ENCODE measurements at places on chromosomes 11 and 22. TPM values are rescaled to one million over a fixed set of nuclear protein-coding genes. Genes with fewer than 3 reads are reported as not detected.

- DNase-seq = no peak
Observed at GRCh38 chr11:119721129-119722120, 7.6 kb downstream of the NECTIN1 start.

- DNase-seq = no peak
Observed at GRCh38 chr11:129376658-129377341, 1.2 kb downstream of the BARX2 start.

The C11orf91 gene
- not detected for total RNA-seq

DNA sequence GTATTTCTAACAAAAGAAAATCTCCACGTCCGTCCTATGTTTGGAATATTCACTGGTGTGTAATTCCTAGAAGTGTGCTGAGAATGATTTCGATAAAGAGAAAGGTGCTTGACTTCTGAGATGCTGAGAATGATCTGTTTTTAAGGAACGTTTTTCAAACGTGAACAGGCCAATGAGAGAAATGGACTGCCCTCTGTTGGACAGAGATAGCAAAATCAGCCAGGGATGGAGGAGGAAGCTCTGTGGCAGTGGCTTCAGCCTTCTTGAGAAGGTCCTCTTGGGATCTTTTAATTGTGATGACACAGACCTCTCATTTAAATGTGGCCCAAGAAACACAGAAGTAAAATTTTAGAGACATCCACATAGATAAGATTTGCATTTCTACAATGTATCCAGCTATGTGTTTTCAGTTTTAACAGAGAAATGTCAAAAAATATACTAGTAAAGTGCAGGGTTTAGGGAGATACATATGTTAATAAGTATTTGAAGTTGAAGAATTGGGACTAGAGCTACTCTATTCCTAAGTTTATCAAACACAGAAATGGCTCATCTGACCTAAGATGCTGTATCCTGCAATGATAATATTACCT lies 84.0 kb upstream of the RCN1 start:
- peak; percentile 36 for DNase-seq

- no peak for DNase-seq
Observed at GRCh38 chr22:43482318-43482625, 70.5 kb downstream of the MPPED1 start.

DNA sequence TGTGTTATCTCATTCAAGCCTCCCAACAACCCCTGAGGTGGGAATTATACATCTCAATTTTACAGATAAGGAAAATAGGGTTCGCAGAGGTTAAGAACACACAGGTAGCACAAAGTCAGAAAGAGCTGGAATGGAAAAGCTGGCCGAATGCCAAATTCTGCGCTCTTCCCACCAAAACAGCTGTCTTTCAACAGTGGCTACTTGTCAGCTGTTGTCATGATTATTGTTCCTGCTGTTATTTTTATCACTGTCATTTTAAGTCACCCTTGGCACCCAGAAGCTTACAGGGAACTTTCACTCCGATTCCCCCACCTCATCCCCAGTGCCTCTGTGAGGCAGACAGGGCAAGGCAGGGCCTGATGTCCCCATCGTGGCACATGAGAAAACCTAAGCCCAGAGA lies 74.5 kb upstream of the CSNK2A3 start:
- DNase-seq = no peak

GRCh38 chr11:28899706-28900105 lies 791.5 kb downstream of the METTL15 start:
- DNase-seq = no peak

The PATZ1 gene
- 27.4 TPM for total RNA-seq

DNA sequence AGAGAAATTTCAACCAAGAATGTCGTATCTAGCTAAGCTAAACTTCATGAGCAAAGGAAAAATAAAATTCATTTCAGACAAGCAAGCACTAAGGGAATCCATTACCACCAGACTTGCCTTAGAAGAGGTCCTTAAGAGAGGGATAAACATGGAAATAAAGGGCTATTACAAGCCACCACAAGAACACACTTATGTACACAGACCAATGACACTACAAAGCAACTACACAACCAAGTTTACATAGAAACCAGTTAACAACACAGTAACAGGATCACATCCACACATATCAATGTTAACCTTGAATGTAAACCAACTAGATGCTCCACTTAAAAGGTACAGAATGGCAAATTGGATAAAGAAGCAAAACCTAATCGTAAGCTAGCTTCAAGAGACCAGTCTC lies 38.0 kb downstream of the TMEM123 start:
- no peak for DNase-seq

The MYO18B gene
- not detected for total RNA-seq

DNA sequence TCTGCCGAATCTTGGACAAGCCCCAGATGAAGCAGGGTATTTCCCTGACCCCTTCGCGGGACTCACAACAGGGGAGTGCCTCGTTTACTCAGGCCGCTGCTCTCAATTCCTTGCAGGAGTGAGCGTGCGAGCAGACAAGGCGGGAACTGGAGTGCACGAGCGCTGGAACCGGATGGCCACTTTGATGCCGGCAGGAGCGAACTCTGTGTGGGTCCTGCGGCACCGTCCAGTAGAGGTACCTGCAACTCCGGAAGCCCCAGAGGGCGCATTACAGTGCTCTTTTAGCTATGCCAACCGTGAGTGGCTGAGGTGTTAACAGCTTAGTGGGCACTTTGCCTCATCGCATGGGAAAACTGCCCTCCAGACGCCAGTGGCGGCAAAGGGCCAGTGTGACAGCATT lies 182.3 kb upstream of the ANO3 start:
- DNase-seq = no peak

GRCh38 chr11:65266210-65266609 lies 4.4 kb downstream of the POLA2 start:
- no peak for DNase-seq

GRCh38 chr11:71204294-71204693 lies 48.1 kb downstream of the SHANK2 start:
- DNase-seq = no peak

GRCh38 chr11:66970371-66970806 lies 4.7 kb upstream of the C11orf86 start:
- no peak for DNase-seq

- peak; percentile 1 for DNase-seq
Observed at GRCh38 chr11:36945384-36945783, 347.3 kb upstream of the RAG2 start.

The MMP10 gene
- total RNA-seq = 2.1 TPM

DNA sequence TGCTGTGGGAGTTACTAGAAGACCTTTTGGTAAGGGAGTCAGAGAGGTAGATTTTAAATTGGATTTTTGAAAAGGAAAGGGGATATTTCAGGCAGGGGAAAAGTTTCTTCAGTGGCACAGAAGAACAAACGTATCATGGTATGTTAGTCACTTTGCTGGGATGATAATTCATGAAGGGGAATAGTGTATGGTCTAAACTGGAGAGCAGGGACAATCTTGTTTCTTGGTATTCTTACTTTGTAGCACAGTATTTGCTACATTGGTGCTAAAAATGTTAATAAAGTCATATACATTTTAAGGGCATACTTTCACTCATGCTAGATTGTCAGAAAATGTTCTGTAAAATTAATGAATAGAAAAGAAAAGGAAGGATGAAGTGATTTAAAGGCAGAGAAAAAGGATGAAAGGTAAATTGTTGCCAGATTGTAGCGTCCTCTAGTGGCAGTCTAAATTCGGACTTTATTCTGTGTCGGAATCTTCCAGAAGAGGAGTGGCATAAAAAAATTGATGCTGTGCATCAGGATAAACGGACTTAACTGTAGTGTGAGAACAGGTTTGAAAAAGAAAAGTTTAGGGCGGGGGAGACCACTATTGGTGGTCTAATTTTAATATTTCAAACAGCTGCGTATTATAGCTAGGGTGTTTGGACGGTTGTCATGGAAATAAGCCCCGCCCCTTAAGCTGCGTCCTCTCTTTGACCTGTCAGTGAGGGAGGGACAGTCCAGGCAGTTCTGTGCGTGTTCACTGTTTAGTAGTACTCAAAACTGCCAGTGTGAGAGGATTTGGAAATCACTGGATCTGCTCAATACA lies at the start of gene BCO2:
BCO2 (plus strand) TSS at position 724 of the 810 bp plus-strand sequence. CDS start 90 bp downstream, outside the sequence.
- DNase-seq = peak; percentile 87

GRCh38 chr22:45696227-45696626 lies 24.6 kb downstream of the ATXN10 start:
- DNase-seq = no peak

The DEUP1 gene
- not detected for total RNA-seq

The MS4A4A gene
- total RNA-seq = not detected

The SYT8 gene
- total RNA-seq = not detected

DNA sequence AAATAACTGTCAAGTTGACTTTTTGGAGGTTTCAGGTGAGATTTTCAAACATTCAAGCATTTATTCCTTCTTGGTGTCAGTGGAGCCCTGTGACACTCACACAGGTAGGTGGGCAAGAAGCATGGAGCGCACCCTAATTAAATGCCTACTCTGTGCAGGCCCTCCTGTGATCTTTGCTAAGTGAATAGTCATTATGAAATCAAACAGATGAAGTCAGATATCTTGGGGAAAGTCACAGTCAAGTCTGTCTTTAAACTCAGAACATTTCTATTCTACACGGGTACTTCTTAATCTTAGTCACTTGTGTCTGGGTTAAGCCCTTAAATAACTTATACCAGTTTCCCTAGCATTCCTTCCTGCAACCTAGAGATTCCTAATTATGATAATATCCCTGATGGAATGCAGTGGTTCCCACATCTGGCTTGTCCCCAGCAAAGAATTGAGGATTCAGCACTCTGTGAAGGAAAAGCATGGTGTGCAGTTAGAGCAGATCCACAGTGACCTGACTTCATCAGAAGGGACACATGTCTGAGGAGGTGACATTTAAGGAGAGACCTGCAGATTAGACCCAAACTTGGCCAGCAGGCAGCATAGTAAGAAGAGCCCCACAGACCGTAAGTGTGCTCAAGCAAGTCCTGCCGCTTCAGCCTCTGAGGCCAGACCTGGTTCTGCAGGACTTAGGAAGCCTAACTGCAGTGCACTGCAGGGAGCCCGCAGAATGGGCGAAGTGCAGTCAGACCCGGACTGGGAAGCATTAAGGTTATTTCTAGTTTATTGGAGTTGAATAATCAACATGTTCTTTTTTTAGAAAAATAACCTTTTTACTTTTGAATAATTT lies 85.3 kb upstream of the GAL start:
- DNase-seq = no peak

DNA sequence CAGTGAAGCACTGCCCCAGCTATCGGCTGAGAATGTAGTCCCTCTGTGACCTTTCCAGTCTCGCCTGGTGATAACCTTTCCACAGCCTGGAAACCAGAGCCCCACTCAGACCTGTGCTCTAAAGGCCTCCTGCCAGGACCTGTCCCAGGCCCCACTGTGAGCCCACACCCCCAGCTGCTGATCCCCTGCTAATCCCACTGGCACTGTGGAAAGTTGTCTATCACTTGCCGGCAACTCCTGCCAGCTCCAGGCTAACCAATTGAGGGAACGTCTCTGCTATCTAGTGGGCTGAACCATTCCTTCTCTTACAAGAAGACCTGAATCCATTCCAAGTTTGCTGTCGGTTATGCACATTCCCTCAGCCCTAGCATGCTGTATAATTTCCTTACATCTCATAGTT lies 328.2 kb downstream of the FAM181B start:
- no peak for DNase-seq

The VWCE gene
- not detected for total RNA-seq

GRCh38 chr22:37983860-37984791 lies at the start of gene SOX10:
Gene SOX10 (minus strand): TSS chr22:37984555. CDS start chr22:37983784, 771 bp downstream.
- no peak for DNase-seq

DNA sequence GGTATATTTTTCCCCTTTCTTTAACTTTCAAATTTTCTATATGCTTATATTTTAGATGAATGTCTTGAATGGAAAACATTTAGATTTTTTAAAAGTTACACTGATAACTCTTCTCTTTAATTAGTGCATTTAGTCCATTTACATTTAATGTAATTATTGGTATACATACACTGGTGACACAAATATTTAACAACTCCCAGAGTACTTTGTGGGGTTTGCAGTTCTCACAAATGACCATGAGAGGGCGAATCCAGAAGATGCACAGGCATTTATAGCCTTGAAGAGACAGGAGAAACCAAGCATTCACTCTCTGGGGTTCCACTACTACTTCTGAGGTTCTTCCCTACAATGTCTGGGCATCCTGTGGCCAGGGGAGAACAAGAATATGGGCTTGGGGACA lies 125.1 kb downstream of the TIMP3 start:
- peak; percentile 8 for DNase-seq

The RIBC2 gene
- 5.3 TPM for total RNA-seq

- DNase-seq = no peak
Observed at GRCh38 chr11:15222777-15223176, 108.1 kb downstream of the INSC start.

- DNase-seq = no peak
Observed at GRCh38 chr11:15913261-15913660, 443.1 kb downstream of the SOX6 start.

DNA sequence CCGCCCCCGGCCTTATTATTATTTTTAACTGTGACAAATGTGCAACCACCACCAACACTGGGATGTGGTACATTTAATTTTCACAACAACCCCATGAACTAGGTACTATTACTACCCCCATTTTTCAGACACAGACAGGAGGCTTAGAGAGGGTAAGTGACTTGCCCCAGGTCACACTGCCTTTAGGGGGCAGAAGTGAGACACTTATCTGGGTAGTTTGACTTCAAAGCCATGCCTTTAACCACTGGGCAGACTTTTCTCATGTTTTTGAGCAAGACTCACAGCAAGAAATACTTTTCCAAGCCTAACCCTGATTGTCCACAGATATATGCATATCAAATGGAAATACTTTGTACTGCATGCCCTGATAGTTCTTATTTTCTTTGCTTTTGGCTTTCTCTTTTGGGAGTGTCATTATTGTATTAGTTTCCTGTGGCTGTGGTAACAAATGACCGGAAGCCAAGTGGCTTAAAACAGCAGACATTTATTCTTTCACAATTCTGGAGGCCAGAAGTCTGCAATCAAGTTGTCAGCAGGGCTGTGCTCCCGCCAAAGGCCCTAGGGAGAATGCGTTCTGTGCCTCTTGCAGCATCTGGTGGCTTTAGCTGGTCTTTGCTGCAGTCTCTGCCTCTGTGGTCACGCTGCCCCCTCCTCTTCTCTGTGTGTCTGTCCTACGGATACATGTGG lies 110.8 kb downstream of the GRIK4 start:
- no peak for DNase-seq

- DNase-seq = no peak
Observed at GRCh38 chr11:33040033-33040861, 875 bp downstream of the TCP11L1 start.

The IL17REL gene
- not detected for total RNA-seq

The ACAT1 gene
- total RNA-seq = 168 TPM

GRCh38 chr11:68763181-68763721 lies 11.9 kb upstream of the TESMIN start:
- no peak for DNase-seq

DNA sequence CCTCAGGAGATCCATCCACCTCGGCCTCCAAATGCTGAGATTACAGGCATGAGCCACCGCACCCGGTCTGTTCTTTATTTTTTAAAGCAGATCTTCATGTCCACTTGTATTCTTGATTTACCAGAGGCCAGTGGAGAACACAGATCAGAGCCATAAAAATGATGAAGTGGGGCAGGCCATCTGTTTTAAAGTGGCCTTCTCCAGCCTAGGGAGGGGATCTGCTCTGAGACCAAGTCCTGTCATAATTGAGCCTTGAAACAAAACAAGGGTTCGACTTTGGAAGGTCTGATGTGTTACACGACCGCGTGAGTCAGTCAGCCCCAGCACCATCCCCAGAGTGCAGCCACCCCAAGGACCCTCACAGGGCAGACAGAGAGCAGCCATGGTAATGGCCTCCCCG lies 27.5 kb downstream of the ABCC8 start:
- no peak for DNase-seq

GRCh38 chr11:72553706-72554105 lies 119.4 kb upstream of the CLPB start:
- DNase-seq = no peak

- DNase-seq = no peak
Observed at GRCh38 chr22:22023581-22024137, 41.1 kb upstream of the TOP3B start.

The CHRM1 gene
- not detected for total RNA-seq

The HIC2 gene
- total RNA-seq = 4.8 TPM

Data from Caki2 (cell line).